CD8-positive, alpha-beta memory T cell (primary cell): ENCODE measurements at places on chromosomes 16 and 17.
A peak's percentile ranks its signal among the peaks of the same experiment; 100 is the strongest.

DNA sequence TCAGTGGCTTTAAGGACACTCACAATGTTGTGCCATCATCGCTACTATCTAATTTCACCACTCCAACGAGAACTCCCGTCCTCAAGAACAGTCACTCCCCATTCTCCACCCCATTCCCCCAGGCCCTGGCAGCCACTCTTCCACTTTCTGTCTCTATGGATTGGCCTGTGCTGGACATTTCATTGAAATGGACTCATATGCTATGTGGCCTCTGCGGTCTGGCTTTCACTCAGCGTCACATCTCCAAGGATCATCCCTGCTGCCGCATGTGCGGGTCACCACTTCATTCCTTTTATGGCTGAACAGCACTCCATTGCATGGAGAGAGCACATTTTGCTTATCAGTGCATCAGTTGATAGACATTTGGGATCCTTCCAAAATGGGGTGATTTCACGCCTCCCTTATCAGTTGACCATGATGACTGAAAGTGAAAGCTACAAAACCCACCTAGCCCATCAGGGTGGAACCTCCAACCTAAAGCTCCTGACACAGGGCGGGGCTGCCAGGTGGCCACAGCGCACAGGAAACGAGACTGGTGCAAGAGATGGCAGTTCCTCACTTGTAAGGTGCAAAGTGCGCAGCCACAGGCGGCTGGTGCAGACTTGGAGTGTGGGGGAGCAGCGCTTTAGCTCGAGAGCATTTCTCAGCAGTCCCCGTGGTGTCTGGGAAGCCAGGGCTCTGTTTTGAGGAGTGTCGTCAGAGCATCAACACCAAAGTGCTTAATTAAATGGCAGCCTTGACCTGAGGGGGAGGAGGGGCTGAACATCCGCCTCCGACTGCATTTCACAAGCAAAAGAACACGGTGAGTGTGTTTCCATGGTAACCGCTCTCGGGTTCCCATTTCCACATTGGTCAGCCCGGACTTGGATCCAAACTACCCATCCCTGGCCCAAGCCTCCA is 23.8 kb downstream of the COTL1 start:
- peak; percentile 83 for DNase-seq

GRCh38 chr16:56332464-56333079 is 92.8 kb downstream of the AMFR start:
- DNase-seq: no peak

- no peak for DNase-seq
Measured at GRCh38 chr16:1031666-1032065, 40.9 kb upstream of the SSTR5 start.

GRCh38 chr16:78844682-78845081 is 745.2 kb downstream of the WWOX start:
- DNase-seq: no peak

DNA sequence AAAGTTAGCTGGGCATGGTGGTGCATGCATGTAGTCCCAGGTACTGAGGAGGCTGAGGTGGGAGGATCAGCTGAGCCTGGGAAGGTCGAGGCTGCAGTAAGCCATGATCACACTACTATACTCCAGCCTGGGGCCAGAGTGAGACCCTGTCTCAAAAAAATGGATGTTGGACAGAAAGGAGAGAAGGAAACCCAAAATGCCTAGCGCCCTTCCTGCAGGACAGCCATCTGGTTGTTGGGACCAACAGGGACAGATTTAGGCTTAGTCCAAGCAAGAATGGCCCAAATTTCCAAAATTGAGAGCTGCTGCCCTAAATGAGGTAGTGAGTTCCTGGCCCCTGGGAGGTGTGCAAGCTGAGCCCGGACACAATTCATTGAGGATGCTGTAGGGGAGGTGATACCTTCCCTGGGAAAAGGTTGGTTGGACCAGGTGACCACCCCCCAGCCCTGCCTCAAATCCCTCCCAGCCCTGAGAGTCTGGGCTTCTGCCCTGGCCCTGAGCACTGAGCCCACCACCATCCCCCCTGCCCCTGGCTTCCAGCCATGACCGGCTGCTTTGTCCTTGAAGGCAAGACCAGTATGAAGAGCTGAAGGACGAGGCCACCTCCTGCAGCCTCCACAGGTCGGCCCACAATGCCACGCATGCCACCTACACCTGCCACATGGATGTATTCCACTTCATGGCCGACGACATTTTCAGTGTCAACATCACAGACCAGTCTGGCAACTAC is 35.1 kb downstream of the IL21R start:
- DNase-seq: no peak

- DNase-seq: no peak
Measured at GRCh38 chr16:89192956-89193575, 7.3 kb downstream of the SLC22A31 start.

GRCh38 chr16:3654249-3654991 is at the start of gene DNASE1:
TSS of gene DNASE1 (plus strand) at chr16:3654691. CDS start at chr16:3655374, 683 bp downstream.
- peak; percentile 30 for DNase-seq

DNA sequence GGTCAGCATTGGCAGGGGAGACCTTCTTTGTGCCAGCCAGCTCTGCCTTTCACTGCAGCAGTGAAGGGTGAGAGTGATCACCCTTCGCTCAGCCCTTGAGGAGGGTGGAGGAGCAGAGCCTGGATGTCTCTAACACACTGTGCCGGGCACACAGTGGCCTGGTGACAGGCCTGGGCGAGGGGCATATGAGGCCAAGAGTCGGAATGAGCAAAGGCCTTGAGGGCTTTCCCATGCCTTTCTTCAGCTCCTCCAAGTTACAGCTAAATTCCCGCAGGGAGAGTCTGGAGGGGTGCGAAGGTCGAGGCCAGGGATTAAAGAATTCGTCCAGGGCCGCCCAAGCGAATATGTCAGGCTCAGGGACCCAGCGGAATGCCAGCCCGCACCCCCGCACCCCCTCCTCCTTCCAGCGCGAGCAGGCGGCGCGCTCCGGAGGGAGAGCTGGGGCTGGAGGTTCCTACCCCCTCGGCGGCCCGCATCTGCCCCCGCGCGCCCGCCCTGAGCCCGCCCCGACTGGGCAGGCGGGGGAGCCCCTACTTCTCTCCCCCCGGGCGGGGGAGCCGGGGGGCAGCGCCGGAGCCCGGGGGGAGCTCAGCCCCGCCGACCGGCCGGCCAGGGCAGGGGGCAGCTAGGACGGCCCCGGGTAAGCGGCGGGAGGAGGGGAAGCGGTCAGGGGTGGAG is at the start of gene RASL10B:
RASL10B (plus strand) TSS at position 401 of the 678 bp plus-strand sequence. CDS start 3,546 bp downstream, outside the sequence.
- no peak for DNase-seq

DNA sequence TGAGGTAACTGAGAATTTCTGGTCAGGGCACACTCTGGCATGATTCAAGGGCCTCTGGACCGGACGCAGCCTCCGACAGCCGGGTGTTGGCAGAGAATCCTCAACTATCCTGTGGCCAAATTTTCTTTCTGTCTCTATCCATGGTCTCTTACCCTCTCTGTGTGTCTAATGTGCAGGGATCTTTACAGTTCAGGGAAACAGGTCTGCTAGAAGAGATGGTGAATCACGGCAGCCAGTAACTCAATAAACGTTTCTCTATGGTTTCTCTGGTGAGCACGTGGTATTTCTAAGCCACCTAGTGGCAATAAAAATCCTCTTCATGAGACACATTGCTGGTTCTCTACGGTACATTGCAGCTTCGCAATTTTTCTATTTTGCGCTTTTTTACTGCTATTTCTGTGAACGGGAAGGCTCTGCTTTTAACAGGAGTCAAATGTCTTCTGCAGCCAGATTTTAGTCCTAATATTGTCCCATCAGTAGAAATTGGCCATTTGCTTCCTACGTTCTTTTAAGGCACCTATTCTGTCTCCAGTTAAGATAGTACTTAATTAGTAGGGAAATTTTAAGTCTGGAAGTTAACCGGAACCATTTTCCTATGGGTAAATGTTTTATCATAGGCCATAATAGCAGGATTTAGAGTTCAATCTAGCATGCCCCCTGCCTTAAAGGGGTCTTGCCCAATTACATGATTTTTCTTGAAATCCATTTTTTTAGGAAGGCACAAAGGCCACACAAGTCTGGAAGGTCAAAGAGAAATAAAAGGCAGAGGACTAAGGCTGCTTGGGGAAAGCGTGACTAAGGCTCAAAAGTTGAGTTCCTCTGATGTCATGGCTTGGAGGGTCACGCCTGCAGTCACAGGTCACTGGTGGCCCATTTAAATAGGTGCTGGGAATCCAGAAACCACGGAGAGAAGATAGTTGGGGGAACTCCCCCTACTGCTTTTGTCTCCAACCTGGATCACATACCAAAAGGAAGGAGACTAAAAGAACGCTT is 31.5 kb downstream of the QPRT start:
- DNase-seq: peak; percentile 65

- no peak for DNase-seq
Measured at GRCh38 chr17:10013365-10014112, 108.5 kb upstream of the RCVRN start.
